ENCODE measurements at places on chromosomes 7 and 10. TPM values are rescaled to one million over a fixed set of nuclear protein-coding genes. Genes with fewer than 3 reads are reported as not detected.

DNA sequence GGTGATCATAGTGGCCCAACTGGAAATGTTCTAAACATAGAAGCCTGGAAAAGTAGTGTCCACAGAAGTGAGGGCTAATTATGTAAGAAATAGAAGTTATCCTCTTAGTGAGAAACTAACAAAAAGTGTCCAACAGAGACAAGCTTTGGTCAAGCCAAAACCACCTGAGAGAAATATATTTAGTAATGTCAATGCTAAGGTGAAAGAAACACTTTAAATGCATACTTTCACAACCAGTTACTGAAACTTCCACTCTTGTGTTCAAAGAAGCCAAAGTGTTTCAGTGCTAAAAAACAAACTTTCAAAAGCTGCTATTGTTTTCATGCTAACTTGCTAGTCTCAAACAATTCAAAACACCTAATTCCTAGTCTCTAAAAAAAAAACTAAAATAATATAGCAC, 18.1 kb downstream of the RAB11FIP2 start:
- no peaks in the 10 kb centered on the region for H3K4me1 ChIP-seq
- no peaks in the 10 kb centered on the region for H3K27me3 ChIP-seq
- no peak overlapping the region for H3K27ac ChIP-seq
- no peak for DNase-seq

DNA sequence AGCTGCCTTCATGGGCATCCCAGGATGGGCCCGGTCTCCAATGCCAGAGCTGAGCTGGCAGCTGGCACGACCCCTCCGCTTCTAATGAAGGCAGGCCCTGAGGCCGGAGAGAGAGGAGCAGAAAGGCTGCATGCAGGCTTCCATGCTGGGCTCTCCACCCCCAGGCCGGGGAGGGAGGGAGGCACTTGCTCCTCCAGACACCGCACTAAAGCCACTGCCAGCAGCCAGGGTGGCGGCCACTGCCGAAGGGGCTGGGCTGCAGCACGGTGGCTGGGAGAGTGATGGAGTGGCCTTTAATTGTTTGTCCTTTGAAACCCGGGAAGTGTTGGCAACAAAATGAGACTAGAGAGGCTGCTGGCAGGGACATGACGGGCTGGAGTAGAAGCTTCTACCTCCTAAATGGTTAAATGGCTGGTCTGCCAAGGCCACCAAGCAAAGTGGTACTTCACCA, 236.5 kb downstream of the SKAP2 start:
- no peak overlapping the region for H3K27ac ChIP-seq
- H3K4me3 ChIP-seq, result no peak overlapping the region
- no peaks in the 10 kb centered on the region for H3K27me3 ChIP-seq
- no peaks in the 10 kb centered on the region for H3K4me1 ChIP-seq

DNA sequence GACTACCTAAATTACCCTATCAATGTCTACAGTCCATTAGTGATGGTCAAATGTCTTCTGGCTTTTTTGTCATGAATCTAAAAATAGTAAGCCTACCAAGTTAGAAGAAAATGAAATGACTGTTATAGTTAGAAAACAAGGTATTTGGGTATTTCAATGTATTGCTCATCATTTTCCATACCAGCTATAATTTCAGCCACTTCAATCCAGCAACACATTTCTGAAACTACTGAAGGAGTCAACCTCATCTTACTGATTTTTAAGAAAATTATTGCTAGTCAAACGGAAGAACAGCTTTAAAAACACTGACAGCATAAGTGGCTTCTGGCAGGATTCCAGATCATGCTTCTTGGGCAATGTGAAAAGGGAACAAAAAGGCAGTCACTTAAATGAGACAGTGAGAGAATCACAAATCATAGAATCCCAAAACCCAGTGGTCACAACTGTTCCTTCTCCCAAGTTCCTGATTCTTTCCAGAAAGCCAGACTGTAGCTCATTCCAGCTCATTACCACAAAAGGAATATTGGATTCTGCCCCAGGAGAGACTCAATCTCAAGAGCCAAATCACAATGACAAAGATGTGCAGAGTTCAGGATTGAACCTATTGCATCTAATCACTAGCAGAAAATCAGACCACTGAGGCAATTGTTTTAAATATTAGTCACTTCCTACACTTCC, 61.2 kb upstream of the LRRN3 start:
- peaks cover 7% of the 10 kb centered on the region for H3K4me1 ChIP-seq
- no peaks in the 10 kb centered on the region for H3K27me3 ChIP-seq
- no peak overlapping the region for H3K27ac ChIP-seq
- DNase-seq, result no peak

DNA sequence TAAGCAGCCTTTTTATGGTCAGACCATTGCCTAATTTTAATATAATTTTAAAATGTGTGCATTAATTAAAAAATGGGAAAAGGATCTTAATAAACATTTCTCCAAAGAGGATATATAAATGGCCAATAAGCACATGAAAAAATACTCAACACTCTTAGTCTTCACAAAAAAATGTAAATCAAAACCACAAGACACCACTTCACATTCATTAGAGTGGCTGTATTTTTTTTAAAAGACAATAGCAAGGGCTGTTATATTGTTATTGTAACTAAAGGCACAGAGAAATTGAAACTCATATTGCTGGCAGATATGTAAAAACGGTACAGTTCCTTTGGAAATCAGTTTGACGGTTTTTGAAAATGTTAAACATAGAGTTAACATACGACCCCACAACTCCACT, 3.2 kb upstream of the CROT start:
- H3K36me3 ChIP-seq, result peaks cover 16% of the 10 kb centered on the region
- no peaks in the 10 kb centered on the region for H3K27me3 ChIP-seq
- DNase-seq, result no peak
- no peak overlapping the region for H3K4me3 ChIP-seq
- H3K4me1 ChIP-seq, result peaks cover 14% of the 10 kb centered on the region

- no peak for DNase-seq
- no peak overlapping the region for H3K4me3 ChIP-seq
Measured at GRCh38 chr7:11638011-11638774, 193.8 kb downstream of the THSD7A start.

The ARL4A gene
- 35.6 TPM for total RNA-seq

The MMD2 gene
- not detected for total RNA-seq

The ECHDC3 gene
- 39.4 TPM for total RNA-seq

GRCh38 chr7:137987018-137987349, 14.9 kb downstream of the CREB3L2 start:
- no peak for DNase-seq
- peaks cover 67% of the 10 kb centered on the region for H3K4me1 ChIP-seq
- H3K4me3 ChIP-seq, result no peak overlapping the region
- no peaks in the 10 kb centered on the region for H3K36me3 ChIP-seq
- H3K27me3 ChIP-seq, result no peaks in the 10 kb centered on the region
- H3K27ac ChIP-seq, result peak overlapping the region; percentile 20

Measured in upper lobe of right lung (tissue), 1 donor.